NK-92 treated with Interleukin-12 subunit alpha and Interleukin-12 subunit beta, amount 100 ng/mL, for 24 hours (cell line): ENCODE measurements at places on chromosomes 7 and 10.

GRCh38 chr7:151896486-151896885 lies 19.6 kb upstream of the PRKAG2 start:
- no peak for DNase-seq

DNA sequence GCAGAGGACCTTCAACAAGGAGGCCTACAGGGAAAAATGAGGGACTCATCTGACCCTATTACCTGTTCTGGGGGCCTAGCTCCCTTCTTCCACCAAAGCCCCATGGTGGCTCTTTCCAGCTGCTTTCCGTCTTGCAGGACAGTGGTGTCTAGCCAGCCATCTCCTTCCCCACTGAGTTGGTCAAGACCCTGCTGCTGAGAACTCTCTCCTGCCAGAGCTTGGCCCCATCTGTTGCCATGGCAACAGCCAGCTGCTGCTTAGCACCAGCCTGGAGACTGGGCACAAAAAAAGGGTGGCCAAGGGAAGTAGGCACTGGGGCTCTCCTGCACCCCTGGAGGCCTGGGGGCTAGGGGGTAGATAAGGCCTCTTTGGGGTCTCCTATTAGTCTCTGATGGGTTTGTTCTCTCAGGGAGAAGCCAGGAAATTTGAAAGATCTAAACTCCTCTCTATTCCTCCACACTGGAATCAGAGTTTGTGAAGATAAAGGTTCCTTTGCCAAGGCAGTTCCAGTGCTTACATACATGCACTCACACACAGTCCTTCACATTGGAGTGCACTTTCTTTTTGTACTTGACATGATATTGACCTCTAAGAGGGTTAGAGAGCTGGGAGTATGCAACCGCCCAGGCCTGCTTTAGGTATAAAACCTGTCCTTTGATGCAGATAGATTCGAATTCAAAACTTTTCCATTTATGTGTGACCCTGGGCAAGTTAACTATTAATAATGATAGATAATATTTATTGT lies 15.8 kb downstream of the TSPAN33 start:
- DNase-seq: no peak

DNA sequence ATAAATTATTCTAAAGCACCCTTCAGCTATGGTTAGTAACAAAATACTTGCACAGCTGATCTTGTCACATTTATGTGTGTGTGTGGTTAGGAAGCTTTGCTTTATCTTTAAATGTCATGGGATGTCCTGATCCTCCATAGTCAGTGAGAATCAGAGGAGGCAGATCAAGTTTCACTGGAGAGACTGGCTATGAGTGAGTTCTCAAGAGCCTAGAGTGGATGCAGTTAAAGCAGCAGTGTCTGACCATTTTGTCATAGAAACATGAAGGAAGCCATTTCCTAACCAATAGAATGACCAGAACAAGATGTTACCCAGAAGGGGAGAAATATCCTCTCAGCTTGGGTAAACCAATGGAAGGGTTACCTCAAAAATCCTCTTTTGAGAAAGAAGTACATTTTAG lies 207.2 kb upstream of the DKK1 start:
- no peak for DNase-seq

DNA sequence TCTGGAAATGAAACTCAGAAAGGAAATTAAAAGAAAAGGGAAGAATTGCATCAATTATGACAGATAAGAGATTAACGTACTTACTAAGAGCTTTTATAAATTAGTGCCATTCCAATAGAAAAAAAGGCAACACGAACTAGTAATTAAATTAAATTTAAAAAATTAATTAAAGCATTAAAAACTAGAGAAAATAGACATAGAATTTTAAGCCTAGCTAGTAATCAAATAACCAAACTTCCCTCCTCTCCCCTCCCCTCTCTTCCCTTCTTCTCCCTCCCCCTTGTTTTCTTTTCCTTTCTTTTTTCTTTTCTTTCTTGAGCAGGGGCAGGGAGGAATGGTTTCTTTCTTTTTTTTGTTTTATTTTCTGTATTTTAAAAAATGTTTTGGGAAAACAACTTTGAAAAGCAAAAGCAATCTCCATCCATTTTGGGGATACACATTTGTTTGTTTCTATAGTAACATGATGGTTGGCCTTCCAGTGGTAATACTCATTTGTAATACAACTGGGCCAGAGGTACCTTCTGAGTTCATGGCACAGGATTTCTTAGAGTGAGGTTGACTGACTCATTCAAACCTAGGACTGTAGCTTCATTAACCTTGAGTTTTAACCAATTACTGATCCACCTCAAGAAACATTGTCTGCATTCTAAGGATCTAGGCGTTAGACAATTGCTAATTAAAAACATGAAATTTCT lies 132.6 kb downstream of the ST7 start:
- no peak for DNase-seq

DNA sequence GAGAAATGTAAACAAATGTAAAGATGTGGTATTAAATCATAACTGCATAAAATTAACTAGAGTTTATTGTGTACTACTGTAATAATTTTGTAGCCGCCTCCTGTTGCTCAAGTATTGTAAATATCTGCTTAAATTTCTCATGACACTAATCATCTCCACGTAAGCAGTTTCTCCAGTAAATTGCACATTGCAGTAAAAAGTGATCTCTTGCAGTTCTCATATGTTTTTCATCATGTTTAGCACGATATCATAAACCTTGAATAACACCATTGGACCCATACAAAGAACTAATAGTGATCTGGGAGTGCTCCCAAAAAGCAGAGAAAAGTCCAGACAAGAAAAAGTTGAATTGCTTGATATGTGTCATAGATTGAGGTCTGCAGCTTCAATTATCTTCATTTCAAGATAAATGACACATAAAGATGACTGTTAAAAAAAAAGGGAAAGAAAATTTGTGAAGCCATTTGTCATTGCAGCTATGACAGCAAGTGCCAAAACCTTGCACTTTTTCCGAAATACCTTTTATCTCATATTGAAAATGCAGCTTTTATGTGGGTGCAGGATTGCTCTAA lies 15.3 kb downstream of the LIPA start:
- no peak for DNase-seq

DNA sequence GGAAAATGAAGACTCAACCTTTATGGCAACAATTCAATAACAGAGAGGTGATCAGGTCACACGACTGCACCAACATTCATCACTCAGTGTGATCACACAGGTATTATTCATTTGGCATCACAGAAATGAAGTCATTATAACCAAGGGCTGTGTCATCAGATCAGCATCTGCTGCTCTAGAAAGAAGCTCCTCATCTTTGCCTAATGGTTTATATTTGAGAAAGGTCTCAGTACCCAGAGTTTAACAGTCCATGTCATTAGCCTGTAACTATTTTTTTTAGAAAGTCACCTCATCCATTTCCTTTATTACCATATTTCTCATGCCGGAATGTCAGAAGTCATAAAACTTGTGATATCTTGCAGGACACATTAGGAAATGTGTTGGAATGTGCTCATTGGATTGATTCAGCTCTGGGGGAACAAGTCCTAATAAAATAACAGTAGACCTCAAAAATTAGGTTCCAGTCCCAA lies 45.1 kb upstream of the PRKG1 start:
- DNase-seq: no peak

- no peak for DNase-seq
These were observed 136.3 kb downstream of the SORCS1 start for GRCh38 chr10:107028236-107028635.

GRCh38 chr7:80393786-80394185 lies 118.1 kb downstream of the GNAT3 start:
- DNase-seq: no peak

- no peak for DNase-seq
These were observed 25.7 kb downstream of the COG5 start for GRCh38 chr7:107538001-107538400.

DNA sequence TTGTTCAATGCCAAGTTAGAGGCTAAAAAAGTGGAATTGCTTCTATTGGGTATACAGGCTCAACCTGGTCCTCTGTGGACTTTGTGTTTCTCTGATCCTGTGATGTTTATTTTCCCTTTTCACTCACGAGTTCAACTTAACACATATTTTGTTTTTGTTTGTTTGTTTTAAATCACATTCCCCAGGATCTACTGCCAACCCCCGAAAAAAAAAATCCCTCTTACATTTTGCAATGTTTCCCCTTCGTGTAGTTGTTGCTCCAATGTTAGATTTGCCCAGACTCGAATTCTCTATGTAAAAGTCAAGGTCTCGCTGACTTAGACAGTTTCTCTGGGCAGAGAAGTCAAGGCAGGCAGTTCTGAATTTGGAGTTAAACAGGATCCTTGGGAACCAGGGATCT lies 876.4 kb downstream of the CCSER2 start:
- DNase-seq: no peak

GRCh38 chr7:38760226-38760625 lies 129.1 kb upstream of the AMPH start:
- DNase-seq: no peak

- peak; percentile 80 for DNase-seq
These were observed 59.2 kb upstream of the MYL10 start for GRCh38 chr7:101688183-101688831.
